ENCODE measurements at places on chromosomes 4 and X.

DNA sequence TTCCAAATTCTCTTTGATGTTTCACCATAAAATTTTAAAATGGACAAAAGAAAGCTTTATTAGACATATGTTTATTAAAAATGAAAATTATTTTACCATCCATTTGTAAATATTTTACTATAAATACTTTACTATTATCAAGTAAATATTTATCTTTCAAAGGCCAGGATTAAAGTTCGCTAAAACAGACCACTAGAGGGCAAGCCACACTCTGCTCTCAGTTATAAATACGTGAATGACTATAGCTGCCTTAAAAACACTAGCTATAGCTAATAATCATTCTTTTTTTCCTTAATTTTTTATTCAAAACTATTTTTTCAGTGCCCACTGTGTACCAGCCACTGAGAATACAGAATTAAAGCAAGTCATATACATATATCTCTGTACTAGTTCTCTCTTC lies 38.6 kb downstream of the UNC5C start:
- DNase-seq = no peak

GRCh38 chr4:182143822-182144625 lies 99.2 kb upstream of the TENM3 start:
- DNase-seq = no peak

GRCh38 chr4:180156684-180157083 lies 2086.5 kb upstream of the TENM3 start:
- no peak for DNase-seq

- no peak for DNase-seq
These were observed 92.9 kb downstream of the ATP10D start for GRCh38 chr4:47577779-47578553.

DNA sequence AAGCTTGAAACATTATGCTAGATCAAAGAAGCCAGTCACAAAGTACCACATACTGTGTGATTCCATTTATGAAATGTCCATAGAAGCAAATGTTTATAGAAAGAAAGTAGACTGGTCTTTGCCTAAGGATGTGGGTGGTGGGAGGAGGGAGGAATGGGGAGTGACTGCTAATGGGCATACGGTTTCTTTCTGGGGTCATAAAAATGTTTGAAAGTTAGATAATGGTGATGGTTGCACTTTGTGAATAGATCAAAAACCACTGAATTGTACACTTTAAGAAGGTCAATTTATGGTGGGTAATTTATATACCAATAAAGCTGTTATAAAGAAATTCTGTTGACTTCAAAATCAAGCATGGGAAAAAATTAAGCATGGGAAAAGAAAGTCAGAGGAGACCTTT lies 56.6 kb downstream of the FAM13A start:
- no peak for DNase-seq

DNA sequence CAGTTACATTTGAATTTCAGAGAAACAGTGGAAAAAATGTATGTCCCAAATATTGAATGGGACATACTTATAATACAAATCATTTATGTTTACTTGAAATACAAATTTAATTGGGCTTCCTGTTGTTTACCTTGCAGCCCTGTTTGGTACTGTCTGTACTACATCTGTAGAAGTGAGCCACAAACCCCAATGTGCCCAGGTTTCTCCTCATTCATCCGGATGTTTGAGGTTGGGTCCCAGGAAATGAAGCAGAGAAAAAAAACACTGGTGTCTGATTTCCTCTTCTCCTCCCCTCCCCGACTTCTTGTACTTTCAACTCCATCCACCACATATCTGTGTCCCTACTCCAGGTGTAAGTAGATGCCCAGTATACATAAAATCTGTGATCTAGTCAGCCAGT lies 27.1 kb upstream of the SCRG1 start:
- DNase-seq = no peak

GRCh38 chrX:11929476-11929875 lies 171.4 kb downstream of the MSL3 start:
- no peak for DNase-seq

GRCh38 chrX:130159776-130160175 lies 5.9 kb downstream of the AIFM1 start:
- no peak for DNase-seq

GRCh38 chrX:41909068-41909467 lies 14.3 kb downstream of the CASK start:
- no peak for DNase-seq

DNA sequence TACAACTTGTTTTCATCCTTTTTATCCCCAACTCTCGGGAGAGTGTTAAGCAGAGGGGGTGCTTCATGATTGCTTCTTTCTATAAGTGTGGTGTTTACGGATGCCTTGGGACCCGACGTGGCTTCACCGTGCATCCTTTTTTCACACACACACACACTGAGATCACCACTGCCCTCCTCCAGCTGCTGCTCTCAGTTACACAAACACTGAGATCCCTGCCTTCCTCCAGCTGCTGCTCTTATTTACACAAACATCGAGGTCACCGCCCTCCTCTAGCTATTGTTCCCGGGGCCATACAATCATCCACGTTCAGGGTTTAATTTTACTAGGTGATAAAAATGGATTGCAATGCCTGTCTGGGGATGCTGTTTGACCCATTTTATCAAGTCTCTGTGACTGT lies 155.4 kb upstream of the FAM9B start:
- DNase-seq = no peak

- DNase-seq = no peak
These were observed 21.4 kb upstream of the SCRG1 start for GRCh38 chr4:173420324-173420752.

GRCh38 chr4:187212446-187213080 lies 488.9 kb upstream of the FAT1 start:
- DNase-seq = no peak

DNA sequence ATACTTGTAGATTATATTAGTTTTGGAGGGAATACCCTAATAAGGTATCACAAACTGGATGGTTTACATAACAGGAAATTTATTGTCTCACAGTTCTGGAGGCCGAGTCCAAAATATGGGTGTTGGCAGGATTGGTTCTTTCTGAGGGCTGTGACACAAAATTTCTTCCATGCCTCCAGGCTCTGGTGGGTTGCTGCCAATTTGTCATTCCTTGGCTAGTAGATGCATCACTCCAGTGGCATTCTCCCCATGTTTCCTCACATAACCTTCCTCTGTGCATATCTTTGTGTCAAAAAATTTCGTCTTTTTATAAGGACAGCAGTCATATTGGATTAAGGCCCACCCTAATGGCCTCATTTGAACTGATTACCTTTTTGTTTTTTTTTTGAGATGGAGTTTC lies 49.3 kb downstream of the APELA start:
- DNase-seq = no peak

- no peak for DNase-seq
These were observed 137.8 kb upstream of the NUDT6 start for GRCh38 chr4:123060039-123060770.

DNA sequence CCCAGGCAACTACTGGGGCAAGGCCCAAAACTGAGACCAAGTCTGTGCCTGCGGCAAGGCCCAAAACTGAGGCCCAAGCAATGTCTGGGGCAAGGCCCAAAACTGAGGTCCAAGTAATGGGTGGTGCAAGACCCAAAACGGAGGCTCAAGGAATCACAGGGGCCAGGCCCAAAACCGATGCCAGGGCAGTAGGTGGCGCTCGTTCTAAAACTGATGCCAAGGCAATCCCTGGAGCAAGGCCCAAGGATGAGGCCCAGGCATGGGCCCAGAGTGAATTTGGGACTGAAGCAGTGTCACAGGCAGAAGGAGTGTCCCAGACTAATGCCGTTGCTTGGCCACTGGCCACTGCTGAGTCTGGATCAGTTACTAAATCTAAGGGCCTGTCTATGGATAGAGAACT lies 2.7 kb downstream of the GPRASP2 start:
- no peak for DNase-seq

DNA sequence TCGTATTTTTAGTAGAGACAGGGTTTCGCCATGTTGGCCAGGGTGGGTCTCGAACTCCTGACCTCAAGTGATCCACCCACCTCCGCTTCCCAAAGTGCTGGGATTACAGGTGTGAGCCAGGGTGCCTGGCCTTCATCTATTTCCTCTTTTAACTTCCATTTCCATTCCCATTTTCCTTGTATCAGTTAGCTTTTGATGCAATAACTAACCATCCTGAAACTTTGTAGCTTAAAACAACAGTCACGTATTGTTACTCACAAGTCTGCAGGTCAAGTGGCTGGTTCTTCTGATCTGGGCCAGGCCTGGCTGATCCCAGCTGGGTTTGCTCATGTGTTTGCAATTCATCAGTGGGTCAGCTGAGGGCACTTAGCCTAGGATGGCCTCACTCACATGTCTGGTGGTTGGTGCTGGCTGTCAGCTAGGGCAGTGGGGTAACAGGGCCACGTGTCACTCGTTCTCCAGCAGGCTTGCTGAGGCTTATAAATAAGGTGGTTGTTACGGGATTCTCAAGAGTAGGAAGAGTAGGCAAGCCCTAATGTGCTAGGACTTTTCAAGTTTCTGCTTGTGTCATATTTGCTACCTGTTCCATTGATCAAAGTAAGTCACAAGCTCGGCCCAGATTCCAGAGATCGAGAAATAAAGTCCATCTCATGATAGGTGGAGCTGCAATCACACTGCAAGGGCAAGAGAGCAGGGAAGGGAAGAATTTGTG lies 88.2 kb downstream of the SOWAHB start:
- no peak for DNase-seq

- no peak for DNase-seq
These were observed 62.7 kb downstream of the PRPS1 start for GRCh38 chrX:107691024-107691448.

- no peak for DNase-seq
These were observed 1.1 kb downstream of the GAB1 start for GRCh38 chr4:143337600-143338287.

- no peak for DNase-seq
These were observed 2.7 kb downstream of the AFP start for GRCh38 chr4:73438582-73439215.

DNA sequence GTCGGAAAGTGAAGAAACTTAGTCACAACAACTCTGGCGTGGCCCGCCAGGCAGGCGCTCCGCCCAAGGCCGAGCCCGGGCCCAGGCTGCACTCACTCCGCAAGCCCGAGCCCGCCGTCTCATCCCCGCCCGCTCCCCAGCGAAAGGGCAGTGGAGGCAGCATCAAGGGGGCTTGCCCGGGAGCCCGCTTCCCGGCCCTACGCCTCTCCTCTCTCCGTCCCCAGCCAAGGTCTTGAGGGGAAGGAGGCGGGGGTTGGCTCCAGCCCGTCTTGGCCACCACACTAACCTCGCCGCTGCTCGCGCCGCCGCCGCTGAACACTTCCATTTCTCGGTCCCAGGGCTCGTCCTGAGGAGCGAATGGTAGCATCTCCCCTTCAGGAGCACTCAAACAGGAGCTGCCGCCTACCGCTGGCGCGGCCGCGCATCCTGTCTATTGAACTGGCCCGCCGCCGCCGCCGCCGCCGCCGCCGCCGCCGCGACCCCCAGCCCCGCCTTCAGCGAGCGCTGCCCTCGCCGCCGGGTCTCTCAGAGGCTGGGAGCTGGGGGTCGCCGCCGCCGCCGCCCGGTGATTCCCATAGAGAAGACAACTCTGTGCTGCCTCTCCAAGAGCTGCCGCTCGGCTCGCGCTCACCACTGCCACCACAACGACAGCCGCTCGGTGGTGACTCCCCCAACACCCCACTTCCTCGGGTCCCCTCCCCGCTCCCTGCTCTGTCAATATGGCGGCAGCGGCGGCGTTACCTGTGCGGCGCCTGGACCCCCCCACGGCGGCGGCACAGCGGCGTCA lies at the start of gene RPS6KA6:
Gene RPS6KA6, minus strand, starts transcription at position 667 of the 787 bp plus-strand sequence. Its CDS starts 300 bp downstream, at position 367.
- DNase-seq = no peak

DNA sequence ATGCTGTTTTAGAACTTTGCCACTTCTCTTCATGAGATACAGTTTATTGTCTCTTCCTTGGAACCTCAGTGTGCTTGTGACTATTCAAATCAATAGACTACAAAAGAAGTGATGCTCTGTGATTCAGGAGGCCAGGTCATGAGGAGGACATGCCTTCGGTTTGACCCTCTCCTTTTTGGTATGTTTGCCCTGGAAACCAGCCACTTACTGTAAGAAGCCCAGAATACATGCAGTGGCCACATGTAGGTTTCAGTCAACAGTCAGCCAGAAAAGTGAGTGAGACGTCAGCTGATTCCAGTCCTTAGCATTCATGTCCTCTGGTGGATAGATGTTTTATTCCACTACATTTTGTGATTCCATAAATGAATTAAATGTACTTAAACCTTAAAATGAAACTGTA lies 328.7 kb downstream of the PCDH18 start:
- no peak for DNase-seq

DNA sequence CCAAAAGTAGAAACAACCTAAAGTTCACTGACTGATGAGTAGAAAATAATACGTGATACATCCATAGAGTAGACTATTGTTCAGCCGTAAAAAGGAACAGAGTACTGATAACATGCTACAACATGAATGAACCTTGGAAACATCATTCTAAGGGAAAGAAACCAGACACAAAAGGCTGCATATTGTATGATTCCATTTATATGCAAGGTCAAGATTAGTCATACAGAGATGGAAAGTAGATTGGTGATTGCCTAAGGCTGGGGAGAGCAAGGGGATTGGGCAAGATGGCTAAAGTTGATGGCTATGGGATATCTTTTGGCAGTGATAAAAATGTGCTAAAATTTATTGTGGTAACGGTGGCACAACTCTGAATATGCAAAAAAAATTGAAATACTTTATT lies 209.1 kb downstream of the RELL1 start:
- DNase-seq = no peak

- DNase-seq = no peak
These were observed 87.0 kb downstream of the FBXW7 start for GRCh38 chr4:152448854-152449253.

- no peak for DNase-seq
These were observed 37.2 kb downstream of the CLCN3 start for GRCh38 chr4:169657470-169658107.

DNA sequence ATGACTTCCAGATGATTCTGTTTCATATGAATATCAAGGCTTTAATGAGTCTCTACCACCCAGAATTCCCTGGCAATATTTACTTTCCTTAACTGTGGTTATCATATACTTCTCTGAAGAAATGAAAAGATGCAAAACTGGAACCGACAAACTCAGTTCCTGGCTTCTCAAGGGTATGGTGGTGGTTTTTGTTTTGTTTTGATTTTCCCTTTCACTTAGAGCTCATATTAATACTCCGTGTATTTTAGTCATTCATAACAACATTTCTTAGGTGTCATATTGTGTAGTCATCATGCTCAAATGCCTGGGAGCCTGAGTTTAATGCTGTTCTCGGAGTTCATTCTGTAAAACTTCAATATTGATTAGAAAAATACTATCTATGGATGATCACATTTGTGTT lies 665 bp downstream of the TRPC5OS start:
- DNase-seq = no peak

DNA sequence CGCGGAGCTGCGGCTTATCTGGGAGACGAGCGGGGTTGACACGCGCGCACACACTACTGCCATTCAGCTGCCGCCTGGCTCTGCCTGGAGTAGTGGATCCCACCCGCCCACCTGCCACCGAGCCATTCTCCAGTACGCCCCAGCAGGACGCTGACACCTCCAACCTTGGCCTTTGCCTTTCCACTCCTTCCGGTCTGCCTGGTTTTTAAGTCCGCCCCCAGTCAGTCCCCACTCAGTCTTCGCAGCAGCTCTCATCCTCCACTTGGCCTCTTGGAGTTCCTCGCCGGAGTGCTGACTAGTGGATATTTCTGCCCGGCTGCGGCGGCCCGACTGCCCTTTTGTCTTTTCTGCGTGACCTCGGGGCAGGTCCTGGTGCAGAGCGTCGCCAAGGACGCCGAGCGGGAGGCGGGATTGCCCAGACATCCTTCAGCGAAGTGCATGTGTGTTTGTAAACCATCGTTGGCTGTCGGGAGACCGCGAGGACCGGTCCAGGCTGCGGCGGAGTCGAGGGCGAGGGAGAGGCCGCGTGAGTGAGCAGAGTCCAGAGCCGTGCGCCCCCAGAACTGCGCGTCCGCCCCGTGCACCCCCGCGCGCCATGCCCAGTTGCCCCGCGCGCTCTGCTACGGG lies 1.1 kb downstream of the SLIT2 start:
- no peak for DNase-seq

- no peak for DNase-seq
These were observed 1.1 kb downstream of the SLC9B2 start for GRCh38 chr4:103075435-103075893.
